A673 (cell line): ENCODE measurements at places on chromosomes 6 and 20. TPM values are rescaled to one million over a fixed set of nuclear protein-coding genes. Genes with fewer than 3 reads are reported as not detected.
A peak's percentile ranks its signal among the peaks of the same experiment; 100 is the strongest.

Gene IFNGR1
- total RNA-seq = 18.4 and 19.3 TPM in 2 replicates

DNA sequence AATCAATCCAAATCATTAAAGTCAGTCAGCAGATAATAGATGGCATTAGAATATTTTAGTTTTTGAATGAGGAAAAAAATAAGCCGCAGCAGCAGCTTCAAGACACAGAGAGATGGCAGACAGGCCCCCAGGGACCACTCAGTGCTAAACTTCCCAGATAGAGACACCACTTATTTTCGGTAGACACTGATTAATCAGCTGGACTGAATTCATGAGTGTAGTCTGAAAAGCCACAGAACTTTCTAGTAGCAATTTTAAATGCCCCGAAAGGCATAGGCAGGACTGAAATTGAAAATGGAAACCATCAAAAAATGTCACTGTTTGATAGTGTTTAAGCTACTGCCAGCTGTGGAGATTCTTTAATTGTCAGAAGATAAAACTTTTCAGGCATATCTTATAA is 3.1 kb upstream of the CLDN20 start:
- peak; percentile 17 for DNase-seq

DNA sequence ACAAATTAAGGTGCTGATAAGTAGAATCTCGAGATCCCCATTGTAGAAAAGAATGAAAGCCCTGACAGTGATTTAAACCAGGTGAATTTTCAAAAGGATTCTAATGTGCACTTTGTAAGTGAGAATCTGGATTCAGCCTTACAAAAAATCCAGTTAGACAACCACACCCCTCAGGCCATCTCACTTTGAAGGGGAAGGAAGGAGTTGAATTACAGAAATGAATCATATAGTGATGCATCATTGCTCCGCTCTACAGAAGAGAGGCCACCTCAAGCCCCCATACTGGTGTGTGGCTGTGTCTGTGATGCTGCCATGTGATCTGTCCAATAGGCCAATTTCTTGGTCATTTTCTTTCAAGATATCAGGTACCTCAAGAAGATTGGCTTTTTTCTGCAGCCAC is 85.5 kb upstream of the NT5E start:
- DNase-seq = no peak

DNA sequence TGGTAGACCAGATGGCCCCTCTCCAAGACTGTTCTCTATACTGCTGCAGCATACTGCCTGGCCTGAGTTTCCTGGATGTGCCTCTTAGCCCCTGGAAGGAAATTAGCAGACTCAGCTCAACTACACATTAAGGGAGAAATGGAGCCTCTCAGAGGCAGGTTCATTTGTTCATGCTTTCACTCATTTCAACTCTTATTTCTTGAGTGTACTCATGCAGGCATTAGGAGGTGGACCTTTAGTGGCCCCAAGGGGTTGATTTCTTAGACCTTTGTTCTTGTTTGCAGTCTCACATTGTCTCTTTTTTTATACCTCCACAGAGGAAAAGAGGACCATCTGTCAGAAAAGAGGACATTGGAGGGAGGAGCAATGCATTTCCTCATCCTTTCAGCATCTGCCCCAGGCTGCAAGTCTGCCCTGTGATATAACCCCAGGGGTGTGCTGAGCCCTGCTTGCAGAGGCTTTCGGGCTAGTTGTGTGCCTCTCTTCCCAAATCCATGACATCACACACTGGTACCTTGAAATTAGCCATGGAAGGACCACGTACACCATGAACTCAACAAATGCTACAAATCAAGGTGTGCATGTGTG is 456.2 kb downstream of the CD83 start:
- no peak for DNase-seq

DNA sequence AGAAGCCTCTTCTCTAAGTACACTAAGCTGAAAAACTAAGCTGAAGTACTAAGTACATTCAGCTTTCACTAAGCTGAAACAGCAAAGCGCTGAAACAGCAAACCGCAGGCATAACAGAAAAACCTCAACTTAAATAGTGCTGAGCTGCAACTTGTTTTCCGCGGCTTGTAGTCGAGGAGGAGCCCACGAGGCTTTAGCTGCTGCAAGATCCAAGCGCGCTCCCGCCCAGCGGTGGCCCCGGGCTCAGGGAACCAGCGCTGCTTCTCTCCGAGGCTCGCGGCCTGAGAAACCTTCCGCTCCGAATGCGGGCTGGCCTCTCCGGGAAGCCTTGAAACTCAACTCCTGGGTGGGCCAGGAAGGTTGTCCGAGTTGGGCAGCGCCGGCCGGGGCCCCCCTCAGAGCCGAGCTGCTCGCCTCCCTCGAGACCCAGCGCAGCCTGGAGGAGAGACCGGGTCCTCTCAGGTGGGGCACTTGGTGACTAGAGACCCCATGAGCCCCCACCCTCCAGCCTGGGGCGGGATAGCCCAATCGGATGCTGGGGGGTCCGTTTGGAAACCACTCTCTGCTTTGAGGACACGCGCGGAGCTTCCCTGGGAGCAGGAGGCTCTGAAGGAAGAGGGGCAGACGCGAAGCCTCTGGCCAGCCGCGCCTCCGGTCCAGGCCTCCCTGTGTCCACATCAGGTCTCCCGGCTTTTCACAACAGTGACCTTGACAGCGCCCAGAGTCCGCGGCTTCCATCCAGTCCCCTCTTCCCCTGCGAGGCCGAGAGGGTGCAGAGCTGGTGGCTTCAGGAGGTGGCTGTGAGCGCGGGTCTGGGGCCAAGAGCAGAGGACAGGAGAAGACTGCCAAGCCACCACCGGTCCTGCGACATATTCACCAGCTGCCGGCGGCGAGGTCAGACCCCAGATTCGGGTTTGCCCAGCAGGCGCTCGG is 38.1 kb upstream of the HLA-E start:
- no peak for DNase-seq
